ENCODE measurements at places on chromosomes 2 and 18. TPM values are rescaled to one million over a fixed set of nuclear protein-coding genes. Genes with fewer than 3 reads are reported as not detected.

GRCh38 chr2:175560521-175561169, 379.1 kb upstream of the ATP5MC3 start:
- no peaks in the 10 kb centered on the region for H3K27me3 ChIP-seq
- no peak overlapping the region for H3K27ac ChIP-seq
- no peak overlapping the region for H3K4me3 ChIP-seq
- no peak for DNase-seq
- H3K4me1 ChIP-seq: no peaks in the 10 kb centered on the region

The GTF3C2 gene
- total RNA-seq: 56.1 TPM

DNA sequence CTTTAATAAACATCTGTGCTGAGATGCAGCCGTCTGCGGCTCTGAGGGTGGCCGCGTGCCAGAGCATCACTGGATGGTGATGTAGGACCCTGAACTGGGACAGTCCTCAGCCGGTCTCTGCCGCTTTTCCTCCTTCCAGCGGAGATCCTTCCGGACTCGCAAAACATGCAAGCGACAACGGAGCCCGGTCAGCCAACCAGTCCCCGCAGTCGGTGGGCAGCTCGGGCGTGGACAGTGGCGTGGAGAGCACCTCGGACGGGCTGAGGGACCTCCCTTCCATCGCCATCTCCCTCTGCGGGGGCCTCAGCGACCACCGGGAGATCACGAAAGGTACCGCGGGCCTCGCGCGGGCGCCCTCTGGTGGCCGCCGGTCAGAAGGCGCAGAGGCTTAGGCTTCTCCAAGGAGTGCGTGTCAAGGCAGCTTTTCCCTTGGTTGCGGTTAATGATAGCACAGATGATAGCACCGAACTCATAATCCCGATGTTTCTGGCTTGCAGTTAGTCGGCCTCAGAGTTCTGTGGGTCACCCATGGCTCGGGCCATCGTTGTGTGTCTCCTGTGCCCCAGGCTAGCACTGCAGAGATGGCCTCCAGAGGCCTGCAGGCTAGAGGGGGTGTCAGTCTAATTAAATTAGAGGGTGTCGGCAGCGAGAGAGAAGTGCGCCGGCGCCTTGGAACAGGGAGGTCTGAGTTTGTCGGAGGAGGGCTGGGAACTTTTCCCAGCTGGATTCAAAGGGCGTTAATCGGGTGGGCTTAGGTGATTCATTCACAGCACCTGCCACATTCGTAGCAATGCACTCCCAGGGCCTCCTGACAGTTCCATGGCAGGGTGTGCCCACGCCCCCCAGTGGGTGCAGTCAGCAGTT, 38.5 kb downstream of the LPIN1 start:
- H3K4me3 ChIP-seq: no peak overlapping the region
- DNase-seq: peak; percentile 46
- H3K27me3 ChIP-seq: no peaks in the 10 kb centered on the region
- H3K36me3 ChIP-seq: peaks cover 86% of the 10 kb centered on the region

- H3K27ac ChIP-seq: no peak overlapping the region
- DNase-seq: no peak
- no peaks in the 10 kb centered on the region for H3K27me3 ChIP-seq
These were observed 201.7 kb upstream of the CWC22 start for GRCh38 chr2:180208841-180209240.

- peak overlapping the region; percentile 82 for H3K27ac ChIP-seq
- H3K27me3 ChIP-seq: no peaks in the 10 kb centered on the region
- peaks cover 17% of the 10 kb centered on the region for H3K4me1 ChIP-seq
- DNase-seq: no peak
- H3K36me3 ChIP-seq: no peaks in the 10 kb centered on the region
These were observed 11.5 kb downstream of the TEX44 start for GRCh38 chr2:231604101-231604684.

DNA sequence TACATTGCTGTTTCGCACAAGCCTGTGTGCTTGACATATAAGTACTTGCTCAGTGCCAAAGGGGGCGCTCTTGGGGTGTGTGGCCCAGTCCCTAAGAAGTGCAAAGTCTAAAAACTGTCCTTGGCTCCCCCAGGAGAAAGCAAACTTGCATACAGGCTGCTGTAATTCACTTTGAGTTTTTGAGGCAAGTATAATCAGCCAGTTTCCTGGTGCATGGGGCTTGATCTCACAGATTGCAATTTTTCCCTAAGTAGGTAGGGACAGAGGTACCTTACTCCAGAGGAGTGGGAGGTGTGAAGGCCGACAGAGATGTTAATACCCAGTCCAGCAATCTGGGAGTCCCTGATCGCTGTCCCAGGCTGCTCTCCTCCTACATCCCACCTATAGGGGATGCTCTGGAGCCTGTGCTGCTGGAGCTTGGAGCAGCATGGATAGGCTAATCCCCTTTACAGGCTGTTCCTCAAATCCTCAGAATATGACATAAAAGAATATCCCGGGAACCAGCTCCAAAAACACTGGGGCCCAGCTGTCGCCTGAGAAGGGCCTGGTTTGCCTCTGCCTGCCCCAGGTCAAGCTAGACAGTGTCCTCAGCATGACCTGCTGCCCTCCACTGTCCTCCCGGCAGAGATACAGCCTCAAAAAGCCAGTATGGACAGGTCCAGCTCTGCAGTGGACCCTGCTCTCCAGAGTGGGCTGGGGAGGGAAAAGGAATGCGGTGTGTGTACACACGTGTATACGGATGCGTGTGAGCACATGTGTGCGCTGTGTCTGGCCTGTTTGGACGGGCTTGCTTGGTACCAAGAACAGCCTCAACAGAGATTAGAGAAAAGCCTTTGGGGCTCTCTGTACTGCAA, 136.5 kb upstream of the HAAO start:
- no peak overlapping the region for H3K27ac ChIP-seq
- H3K4me1 ChIP-seq: peaks cover 15% of the 10 kb centered on the region
- no peak for DNase-seq
- no peaks in the 10 kb centered on the region for H3K27me3 ChIP-seq
- no peak overlapping the region for H3K4me3 ChIP-seq

The ARHGAP28 gene
- not detected for total RNA-seq

DNA sequence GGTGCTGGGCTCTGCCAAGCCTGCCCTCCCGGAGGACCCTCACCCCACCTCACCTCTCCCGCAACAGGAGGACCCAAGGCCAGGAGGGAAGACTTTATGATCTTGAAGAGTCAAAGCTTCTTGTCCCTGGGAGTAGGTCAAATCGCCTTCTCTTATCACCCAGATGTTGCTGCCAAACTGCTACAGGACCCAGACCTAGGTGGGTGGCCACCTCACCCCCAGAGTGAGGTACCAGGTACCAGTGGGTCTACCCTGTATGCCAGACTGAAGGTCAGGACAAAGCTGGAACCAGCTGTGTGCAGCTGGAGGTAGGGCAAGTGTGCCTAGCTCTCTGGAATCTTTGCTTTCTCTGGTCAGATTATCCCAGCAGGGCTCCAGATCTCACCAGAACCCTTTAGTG, 197.2 kb downstream of the ZFP36L2 start:
- H3K27me3 ChIP-seq: no peaks in the 10 kb centered on the region
- H3K27ac ChIP-seq: no peak overlapping the region
- H3K36me3 ChIP-seq: no peaks in the 10 kb centered on the region
- DNase-seq: no peak

GRCh38 chr18:76741346-76741745, 81.0 kb upstream of the ZNF236 start:
- peaks cover 7% of the 10 kb centered on the region for H3K4me1 ChIP-seq
- no peak for DNase-seq
- no peaks in the 10 kb centered on the region for H3K27me3 ChIP-seq
- H3K4me3 ChIP-seq: no peak overlapping the region

The KCNS3 gene
- not detected for total RNA-seq

DNA sequence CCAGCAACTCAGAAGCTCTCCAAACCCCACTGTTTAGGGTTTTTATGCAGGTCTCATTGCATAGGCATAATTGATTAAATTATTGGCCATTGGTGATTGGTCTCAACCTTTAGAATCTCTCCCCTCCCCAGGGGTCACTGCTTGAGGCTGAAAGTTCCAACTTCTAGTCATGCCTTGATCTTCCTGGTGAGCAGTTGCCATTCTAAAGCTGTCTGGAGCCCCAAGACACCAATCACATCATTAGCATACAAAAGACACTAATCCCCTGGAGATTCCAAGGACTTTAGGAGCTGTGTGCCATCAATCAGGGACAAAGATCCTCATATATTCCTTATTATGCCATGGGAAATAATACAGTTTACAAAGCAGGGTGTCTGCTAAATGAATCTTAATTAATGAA, 863.4 kb upstream of the KLHL29 start:
- DNase-seq: no peak
- no peaks in the 10 kb centered on the region for H3K27me3 ChIP-seq
- no peaks in the 10 kb centered on the region for H3K36me3 ChIP-seq
- no peak overlapping the region for H3K27ac ChIP-seq
- no peaks in the 10 kb centered on the region for H3K4me1 ChIP-seq

The CFC1 gene
- not detected for total RNA-seq

Data from natural killer cell (primary cell).